ENCODE measurements at places on chromosomes 12 and 14.
A peak's percentile ranks its signal among the peaks of the same experiment; 100 is the strongest.

DNA sequence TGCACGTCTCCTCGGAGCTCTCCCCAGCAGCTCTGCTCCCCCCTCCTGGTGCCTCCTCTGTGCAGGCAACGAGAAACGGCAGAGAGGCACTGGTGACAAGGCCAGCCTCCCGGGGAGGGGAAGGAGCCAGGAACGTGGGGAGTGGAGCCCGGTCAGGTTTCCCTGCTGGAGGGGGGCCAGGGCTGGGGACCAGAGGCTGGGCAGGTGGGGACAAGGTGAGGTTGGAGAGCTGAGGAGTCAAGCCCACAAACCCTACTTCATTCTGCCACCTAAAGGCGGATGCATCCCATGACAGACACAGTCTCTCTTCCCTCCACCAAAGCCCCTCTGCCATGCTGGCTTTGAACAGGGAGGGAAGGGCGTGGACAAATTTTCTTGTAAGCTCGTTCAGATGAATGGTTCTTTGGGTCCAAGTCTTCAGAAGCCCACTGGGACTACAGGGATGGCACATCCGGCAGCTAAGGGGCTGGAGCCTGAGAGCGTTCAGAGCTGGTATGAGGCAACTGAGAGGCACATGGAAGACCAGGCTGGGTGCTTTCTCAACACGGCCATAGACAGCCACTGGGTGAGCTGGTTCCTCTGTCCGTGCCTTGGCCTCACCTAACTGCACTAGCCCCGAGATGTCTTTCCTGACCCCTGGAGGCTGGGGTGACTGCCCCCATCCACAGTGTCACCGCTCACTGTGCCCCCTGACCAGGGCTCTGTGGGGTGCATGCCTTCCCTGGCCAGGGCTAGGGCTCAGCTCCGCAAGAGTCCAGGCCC lies 105.9 kb downstream of the RBM19 start:
- no peak for DNase-seq

DNA sequence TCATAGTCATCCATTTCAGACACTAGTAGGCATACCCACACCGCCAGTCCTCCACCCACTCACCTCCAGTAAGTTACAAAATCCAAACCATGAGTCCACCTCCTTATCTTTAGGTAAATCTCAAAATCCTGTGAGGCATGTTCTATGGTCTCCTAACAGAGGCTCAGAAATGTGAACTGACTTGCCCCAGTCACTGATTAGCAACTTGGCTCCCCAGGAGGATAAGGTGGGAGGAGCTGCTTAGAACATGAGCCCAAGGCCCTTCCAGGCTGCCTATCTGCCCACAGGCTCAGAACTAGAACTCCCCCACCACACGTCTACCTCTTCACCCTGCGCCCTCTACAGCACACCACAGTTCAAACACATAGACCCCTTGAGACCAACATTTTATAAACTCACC lies 19.9 kb downstream of the SETD3 start:
- no peak for DNase-seq

DNA sequence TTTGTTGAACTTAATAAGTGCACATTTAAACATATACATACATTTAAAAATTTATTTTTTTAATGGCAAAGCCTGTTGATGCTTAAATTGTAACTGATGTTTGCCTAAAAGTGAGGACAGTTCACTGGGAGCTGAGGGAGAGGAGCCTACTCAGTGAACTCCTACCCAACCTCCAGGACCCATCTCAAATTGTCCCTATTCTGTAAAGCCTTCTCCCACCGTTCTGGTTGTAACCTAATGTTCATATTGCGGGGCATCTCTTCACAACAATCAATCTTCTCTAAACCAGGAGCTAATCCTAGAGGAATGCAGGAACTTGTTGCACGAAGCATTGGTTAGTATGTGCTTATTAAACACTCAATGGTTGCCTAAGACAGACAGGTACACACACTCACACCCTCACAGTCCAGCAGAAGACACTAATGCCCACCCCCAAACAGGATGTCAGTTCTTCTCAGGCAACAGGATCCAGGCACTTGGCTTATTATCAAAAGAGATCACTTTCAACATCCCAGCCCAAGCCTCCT lies 1.8 kb downstream of the CLMN start:
- DNase-seq: no peak

- DNase-seq: no peak
Measured at GRCh38 chr14:103386713-103387329, 1.6 kb downstream of the MARK3 start.

DNA sequence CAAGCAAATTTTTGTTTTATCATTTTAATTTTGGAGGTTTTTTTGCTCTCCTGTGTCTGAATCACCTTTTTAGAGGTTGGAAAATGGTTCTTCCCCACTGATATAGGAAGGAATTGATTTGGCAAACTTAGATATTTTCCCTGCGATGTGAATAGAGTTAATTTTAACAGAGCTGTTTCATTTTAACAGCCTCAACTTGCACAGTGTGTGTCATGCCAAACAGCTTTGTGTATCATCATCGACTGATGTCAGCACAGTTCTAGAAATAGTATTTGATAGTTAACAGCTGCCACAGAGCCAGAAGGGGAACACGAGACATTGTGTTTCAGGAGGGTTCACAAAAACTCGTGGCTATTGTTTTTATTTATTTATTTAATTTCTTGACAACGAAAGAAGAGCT lies 243.1 kb upstream of the FOXN3 start:
- peak; percentile 31 for DNase-seq

DNA sequence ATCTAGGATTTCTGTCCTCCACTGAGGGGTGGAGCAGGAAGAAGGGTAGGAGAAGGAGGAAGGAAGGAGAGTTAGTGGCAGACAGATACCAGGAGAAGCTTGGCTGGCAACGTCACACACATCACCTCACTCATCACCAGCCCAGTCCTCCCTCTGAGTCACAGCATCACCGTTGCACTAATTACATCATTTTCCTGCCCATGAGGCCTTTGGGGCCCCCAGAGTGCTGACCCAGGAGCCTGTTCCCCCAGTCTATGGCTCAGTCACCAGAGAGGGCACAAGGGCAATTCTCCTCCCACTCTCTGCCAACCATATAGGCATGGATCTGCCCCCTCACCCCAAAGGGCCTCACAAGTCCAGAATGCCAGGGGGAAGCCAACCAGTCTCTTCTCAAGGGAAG lies 4.6 kb downstream of the RND1 start:
- no peak for DNase-seq

- peak; percentile 22 for DNase-seq
Measured at GRCh38 chr12:76247026-76247646, 101.1 kb downstream of the BBS10 start.

DNA sequence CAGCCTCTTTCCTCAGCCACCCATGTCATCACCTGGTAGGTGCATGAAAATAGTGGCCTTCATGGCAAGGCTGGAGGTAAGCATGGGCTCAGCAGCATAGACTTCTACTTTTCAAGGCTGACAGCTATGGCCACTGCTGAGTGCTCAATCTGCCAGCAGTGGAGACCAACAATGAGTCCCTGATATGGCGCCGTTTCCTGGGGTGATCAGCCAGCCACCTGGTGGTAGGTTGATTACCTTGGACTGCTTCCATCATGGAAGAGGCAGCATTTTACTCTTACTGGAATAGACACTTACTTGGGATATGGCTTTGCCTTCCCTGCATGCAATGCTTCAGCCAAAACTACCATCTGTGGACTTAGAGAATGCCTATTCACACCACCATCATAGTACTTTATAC lies 39.5 kb upstream of the USP44 start:
- DNase-seq: no peak

- DNase-seq: peak; percentile 26
Measured at GRCh38 chr12:18320036-18320617, 58.8 kb downstream of the PIK3C2G start.

DNA sequence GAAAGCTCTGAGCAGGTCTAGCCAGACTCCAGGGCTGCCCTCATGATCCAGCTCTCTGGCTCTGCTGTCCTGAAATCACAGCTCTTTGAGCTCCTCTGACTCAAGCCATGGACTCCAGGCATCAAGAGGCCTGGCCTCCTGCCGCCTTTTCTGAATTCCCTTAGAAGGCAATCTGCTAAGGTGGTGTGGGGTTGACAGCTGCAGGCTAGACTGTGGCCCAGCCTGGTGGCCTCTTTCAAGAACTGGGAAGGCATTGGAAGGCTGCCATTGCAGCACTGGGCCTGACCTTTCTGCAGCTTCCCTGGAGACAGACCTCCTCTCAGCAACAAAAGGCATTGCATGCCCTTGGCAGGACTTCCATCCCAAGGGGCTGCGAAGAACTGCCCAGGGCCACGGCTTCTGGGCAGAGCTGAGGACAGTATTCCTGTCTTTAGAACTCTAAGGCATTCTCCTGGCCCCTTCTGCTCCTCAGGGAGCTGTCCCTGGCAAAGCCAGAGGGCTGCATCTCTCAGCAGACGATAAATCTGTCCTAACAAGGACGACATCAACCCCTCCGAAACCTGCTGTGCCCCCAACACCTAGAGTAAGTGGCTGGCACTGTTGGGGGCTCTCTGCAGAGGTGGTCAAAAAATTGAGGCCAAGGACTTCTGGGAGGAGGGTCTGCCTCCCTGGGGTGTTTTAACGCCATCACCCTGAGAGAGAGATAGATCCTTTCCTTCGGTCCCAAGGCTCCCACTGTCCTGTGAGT lies 115.6 kb downstream of the RBM19 start:
- peak; percentile 21 for DNase-seq

- DNase-seq: no peak
Measured at GRCh38 chr12:31655208-31655607, 4.3 kb upstream of the ETFBKMT start.

- DNase-seq: no peak
Measured at GRCh38 chr12:64706306-64706705, 52.9 kb downstream of the GNS start.

DNA sequence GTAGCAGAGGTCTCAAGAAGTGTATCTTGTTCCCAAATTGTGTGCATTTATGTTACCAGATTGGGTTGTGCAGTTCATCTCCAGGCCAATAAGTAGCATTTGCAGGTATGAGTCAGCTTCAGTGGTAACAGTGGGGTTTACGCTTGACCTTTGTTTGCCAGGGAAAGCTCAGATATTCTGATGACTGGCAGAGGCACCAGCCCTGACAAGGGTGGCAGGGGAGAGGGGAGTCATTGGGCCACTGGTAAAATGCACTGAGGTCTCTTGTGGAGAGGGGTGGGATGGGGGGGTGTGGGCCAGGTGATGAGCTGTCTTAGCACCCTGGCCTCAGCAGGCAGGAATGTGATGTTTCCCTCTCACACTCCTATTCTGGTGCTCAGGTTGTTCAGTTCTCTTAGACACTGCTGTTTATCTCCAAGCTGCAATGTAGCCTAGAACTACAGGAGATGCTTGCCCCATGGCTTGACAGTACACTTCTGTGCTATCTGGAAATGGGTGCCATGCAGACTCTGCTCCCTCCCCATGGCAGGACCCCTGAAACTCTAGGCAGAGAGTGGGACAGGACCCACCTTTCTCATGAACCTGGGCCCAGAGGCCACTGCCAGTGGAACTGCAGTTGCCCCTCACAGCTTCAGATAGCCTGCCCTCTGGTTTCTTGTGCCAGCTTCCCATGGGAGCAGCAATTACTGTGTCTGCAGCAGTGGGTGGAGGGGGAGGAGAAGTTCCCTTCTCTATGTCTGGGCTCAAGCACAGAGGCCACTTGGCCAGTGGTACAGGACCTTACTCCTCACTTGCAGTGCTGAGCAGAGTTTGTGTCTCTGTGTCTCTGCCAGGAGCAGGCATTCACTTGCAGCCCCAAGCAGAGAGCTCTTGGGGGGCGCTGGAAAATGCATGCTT lies 31.9 kb downstream of the USP15 start:
- DNase-seq: no peak

DNA sequence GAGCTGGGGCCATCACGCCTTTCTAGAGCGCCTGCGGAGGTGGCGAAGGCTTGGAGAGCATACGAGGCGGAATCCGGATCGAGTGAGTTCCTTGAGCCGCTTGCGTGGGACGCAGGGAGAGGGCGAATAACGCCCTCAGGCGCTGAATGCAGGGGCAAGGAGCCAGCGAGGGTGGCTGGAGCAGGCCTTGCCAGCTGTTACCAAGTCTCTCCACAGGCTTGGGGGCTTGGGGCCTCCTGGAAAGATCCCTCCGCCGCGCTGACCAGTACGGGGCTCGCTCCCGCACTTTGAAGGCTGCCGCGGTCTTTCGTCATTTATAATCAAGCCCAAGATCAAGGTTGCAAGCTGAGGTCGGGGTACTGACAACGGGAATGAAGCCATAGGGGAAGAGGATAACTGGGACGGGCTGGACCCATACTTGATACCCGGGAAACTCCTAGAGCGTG lies 1.2 kb downstream of the FLRT2 start:
- no peak for DNase-seq

- no peak for DNase-seq
Measured at GRCh38 chr12:131087302-131087818, 133.7 kb downstream of the ADGRD1 start.

GRCh38 chr14:94115631-94116030 lies 5.1 kb downstream of the IFI27 start:
- no peak for DNase-seq

- DNase-seq: no peak
Measured at GRCh38 chr12:14810953-14811483, 3.0 kb downstream of the SMCO3 start.

DNA sequence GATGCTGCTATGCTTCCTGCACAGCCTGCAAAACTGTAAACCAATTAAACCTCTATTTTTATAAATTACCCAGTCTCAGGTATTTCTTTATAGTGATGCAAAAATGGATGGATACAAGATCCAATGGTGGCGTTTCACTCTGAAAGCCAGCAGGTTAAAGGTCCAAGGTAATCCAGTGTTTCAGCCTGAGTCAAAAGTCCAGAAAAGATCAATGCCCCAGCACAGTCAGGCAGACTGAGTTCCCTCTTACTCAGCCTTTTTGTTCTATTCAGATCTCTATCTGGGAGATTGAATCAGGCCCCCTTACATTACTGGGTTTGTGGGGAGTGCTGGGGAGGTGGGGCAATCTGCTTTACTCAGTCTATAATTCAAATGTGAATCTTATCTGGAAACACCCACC lies 464.5 kb downstream of the GXYLT1 start:
- DNase-seq: no peak

GRCh38 chr14:60221457-60221856 lies 27.6 kb upstream of the PPM1A start:
- DNase-seq: no peak

DNA sequence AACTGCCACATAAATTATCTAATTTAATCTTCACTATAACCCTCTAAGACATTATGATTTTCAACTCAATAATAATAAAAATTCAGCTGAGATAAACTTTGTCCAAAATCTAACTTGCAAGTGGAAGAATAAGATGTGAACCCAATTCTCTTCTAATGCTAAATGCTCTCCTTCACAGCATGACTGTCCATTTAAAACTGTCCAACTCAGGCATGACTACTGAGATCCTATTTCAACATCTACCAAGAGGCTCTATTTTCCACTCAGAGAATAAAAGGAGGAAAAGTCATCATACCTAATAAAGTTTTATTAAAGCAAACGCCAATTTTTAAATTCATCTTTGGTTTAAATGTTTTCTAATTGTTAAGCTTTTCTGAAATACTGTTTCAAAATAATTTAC lies 183.6 kb downstream of the MED13L start:
- peak; percentile 18 for DNase-seq

DNA sequence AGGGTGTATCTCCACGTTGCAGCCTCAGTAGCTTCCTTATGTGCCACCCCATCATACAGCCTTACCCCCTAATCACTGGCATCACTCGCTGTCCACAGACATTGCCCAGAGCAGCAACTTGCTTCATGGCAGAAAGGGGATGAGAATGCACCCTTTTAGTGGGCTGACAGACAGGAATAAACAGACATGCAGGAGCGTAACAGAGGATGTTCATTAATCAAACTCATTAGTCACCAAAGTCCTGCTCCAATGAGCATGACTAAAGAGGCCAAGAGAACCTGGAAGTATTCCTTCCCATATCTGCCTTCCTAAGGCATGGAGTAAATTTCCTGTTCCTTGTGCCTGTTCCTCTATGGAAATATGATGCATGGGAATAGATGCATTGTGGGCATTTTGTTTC lies 197.0 kb downstream of the PHLDA1 start:
- no peak for DNase-seq
